CD4-positive, alpha-beta T cell treated with Interleukin-1 beta for 1 hour (primary cell): ENCODE measurements at places on chromosomes 4 and X.

GRCh38 chr4:24978291-24979075 lies 52.3 kb downstream of the LGI2 start:
- DNase-seq: no peak

- DNase-seq: no peak
These were observed 91.5 kb upstream of the DHRSX start for GRCh38 chrX:2592279-2592678.

GRCh38 chr4:105679186-105679585 lies 29.3 kb downstream of the INTS12 start:
- no peak for DNase-seq

- DNase-seq: no peak
These were observed 42.7 kb upstream of the CTAG2 start for GRCh38 chrX:154695911-154696675.

DNA sequence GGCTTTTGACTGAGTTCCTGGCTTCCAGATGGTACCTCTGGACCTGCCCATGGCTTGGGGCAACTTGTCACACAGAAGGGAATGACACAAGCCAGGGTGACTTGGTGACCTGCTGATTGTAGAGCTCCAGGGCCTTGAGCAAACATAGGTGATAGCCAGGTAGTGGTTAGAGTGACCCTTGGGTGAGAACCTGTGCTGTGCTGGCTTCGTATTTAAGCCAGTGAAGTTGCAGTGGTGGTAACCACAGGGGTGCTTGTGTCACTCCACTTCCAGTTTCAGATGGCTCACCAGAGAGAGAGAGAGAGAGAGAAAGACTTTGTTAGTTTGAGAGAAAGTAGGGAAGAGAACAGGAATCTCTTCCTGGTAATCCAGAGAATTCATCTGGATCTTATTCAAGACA lies 471.6 kb downstream of the ZIC3 start:
- no peak for DNase-seq

GRCh38 chrX:112968351-112969133 lies 127.9 kb upstream of the AMOT start:
- DNase-seq: no peak

- DNase-seq: peak; percentile 28
These were observed 6.2 kb downstream of the CHIC2 start for GRCh38 chr4:54058171-54058570.

GRCh38 chr4:156685308-156685707 lies 286.3 kb downstream of the PDGFC start:
- DNase-seq: no peak

DNA sequence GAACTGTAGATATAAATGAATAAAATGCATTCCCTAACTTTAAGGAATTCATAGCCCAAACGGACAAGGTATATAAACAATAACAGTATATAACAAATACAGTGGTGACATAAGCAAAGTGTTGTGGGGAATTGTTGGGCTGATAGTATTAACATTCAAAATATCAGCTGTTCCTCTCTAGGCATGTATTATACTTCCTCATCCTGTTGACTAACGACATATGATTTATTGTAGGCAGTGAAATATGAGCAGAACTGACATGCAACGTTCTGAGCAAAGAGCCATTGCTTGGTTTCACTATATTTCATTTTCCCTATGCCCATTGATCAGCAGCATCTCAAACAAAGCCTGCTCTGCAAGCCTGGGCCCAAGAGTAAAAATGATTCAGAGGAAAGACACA lies 143.9 kb downstream of the PTCHD1 start:
- DNase-seq: no peak

GRCh38 chrX:149151805-149152757 lies 353.0 kb downstream of the IDS start:
- DNase-seq: no peak

- DNase-seq: no peak
These were observed 958.8 kb downstream of the CCSER1 start for GRCh38 chr4:91085961-91086360.
